ENCODE measurements at places on chromosomes 1 and 21. TPM values are rescaled to one million over a fixed set of nuclear protein-coding genes. Genes with fewer than 3 reads are reported as not detected.

NAV1 gene
- total RNA-seq: 36.1 TPM

S100A7 gene
- not detected for total RNA-seq

PLEKHN1 gene
- total RNA-seq: 1.2 TPM

DNA sequence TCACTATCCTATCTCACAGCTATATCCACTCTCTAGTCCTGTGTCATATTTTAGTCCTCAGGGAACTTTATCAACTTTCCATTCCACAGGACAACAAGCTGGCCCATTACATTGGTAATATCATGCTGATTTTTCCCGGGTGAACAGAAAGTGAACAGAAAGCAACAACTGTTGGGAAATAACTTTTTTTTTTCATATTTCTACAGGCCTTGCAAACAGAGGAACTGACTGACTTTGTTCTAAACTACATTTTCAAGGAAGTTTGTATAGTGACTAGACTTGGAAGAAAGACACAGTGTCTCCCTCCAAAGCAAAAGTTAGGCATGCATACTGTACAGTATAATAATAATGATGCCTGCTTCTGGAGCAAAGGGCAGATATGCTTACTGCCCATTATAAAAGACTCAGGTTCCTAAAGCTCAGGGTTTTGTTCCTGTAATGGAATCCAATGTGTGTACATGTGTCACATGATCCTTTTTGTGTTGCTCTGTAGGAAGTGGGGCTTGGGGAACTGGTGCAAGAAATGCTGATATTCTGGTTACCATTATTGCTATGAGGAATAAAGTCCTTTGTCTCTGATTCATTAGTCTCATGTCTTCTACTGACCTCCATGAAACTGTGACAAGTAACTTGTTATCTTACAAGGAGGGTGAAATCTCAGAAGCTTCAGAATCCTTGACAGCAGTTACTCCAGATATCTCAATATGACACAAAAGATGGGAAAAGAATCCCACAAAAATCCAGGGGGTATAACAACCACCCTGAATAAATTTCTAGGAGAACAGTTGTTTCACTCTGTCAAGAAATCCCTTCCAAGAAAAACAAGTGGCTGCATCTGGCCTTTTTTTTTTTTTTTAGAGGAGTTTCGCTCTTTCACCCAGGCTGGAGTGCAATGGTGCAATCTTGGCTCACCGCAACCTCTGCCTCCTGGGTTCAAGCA lies 17.7 kb upstream of the NTPCR start:
- DNase-seq: no peak

ETV3L gene
- total RNA-seq: not detected

DNA sequence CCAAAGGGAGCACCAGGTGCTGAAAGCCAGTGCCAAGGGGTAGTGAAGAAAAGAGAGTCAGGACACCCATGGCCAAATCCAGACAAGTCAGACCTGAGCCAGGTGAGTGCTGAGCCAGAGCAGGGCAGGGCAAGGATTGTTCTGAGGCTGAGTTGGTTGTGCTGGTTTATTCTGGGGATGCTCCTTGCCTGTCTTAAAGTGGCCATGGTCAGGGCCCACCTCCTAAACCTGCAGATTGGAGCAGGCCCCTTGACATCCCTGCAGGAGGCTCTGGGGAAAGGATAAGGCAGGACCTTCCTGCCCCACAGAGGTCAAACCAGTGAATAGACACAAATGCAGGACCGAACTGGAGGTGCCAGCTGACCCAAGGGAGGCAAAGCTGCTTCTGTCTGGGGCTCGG lies 138.4 kb downstream of the HIVEP3 start:
- no peak for DNase-seq

DNA sequence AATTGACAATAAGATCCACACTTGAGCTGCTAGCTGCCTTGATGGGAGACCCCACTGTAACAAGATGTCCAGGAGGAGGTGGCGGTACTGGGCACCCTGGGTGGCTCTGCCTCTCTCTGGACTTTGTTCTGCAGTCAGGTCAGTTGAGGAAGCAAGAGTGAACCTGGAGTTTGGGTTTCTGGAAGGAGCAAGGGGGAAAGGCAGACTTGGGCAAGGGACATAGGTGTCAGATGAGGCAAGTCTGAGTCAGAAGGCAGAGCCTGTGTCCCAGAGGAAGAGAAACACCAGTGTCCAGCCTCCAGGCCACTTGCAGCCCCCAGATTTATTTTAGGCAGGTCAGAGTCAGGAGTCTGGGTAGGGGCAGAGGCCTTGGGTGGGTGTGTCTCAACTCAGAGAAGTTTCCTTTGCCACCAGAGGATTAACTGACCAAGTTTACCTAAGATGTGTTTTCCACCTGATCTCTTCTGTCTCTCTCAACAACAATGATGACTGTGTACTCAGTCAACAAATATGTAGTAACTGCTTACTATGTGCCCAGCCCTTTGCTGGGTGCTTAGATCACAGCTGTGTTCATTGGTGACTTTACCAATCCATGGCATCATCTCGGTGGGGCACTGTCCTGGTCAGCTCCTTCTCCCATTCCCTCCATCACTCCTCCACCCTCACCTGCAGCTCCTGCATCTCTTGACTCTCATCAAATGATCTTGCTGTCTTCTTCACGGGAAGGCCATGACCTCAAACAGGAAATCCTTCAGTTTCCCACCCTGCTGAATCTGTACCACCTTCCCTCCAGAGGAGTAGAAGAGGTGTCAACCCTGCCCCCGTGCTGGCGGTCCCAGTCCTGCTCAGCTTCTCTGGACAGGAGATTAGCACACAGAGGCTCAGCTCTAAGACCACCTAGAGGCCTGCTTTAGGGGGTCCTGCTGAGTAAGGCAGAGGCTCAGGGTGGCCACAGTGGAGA lies 36.6 kb downstream of the ELF3 start:
- DNase-seq: no peak

OR2L3 gene
- 3.6 TPM for total RNA-seq

CLDN19 gene
- not detected for total RNA-seq

DNA sequence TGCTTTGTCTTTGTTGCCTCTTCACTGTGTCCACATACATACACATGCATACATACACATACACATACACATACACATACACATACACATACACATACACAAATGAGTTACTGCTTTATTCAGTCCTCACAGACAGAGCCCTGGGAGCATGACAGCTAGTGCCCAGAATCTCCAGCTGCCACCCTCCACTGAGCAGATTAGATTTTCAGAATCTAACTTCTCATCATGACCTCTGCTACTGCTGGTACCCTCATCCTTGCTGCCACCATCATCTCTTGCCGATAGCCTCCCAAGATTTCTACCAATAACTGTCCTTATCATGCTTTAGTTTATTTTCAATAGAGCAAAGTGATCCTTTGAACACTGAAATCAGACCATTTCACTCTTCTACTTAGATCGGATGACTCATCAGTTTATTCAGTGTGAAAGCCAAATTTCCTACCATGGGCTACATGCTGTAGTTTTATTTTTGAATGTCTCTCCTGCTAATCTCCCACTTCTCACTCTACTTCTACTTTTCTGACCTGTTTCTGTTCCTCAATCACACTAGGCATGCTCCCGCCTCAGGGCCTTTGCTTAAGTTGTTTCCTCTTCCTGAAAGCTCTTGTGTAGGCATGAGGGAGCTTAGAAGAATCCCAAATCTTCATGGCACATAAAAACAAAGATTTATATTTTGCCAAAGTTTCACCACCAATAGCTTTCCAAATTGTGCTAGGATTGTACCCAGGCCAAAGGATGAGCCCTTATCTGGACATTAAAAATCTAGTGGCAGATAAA lies 43.0 kb downstream of the ATP6V1G3 start:
- no peak for DNase-seq

- DNase-seq: peak; percentile 50
Measured at GRCh38 chr1:24540906-24541710, 14.8 kb upstream of the NCMAP start.

- no peak for DNase-seq
Measured at GRCh38 chr1:9746651-9747050, 77.1 kb downstream of the CLSTN1 start.

DNA sequence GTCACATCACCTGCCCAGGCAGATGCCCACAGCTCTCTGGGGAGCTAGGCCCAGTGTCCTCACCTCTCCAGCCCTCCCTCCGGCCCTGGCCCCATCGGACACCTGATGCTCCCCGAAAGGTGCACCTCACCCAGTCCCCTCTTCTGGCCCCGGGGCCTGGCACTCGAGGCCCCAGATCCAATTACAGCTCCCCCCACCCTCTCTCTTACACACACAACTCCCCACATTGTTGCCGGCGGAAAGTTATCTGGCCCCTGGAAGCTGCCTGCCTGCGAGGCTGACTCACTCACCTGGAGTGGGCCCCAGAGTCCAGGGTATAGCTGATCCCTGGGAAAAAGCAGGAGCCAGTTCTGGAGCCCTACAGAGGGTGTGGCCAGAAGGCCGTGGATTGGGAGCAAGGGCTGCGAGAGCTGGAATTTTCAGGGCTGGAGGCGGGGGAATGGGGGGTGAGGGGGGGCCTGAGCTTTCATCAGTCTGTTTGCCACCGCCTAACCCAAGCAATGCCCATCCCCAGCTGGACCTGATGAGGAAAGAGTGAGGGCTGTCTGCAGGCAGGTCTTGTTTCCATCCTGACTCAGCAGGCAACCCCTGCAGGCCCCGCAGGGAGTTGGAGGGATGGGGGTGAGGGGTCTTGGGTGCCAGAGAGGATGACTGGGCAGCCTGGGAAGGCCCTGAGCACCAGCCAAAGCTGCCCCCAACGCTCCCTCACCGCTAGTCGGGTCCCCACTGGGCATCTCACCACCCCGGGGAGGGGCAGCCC lies 948 bp downstream of the FBXO2 start:
- DNase-seq: peak; percentile 26

ESPN gene
- 0.24 TPM for total RNA-seq

CFAP45 gene
- 13.2 TPM for total RNA-seq

DNA sequence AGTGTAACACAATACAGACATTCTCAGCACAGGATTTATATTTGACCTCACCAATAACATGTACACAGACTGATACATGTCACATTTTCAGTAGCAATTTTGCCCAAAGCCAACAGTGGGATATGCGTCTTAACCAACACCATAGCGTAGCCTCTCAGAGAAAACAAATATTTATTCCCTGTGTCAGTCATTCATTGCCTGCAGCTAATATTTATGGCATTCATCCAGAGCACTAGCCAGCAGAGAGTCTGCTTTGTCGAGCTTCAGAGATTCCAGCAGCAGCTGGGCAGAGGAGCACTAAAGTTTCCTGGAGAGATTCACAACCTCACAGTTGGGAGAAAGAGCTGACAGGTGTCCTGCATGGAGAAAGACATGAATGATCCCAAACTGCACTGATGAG lies 400.7 kb upstream of the DAB1 start:
- DNase-seq: no peak

LRRC8B gene
- 6.7 TPM for total RNA-seq

GRCh38 chr1:105138458-105138893 lies 1388.8 kb downstream of the AMY1C start:
- no peak for DNase-seq
